ENCODE measurements at places on chromosomes 11 and 22.

- DNase-seq: peak; percentile 85
These were observed 97.3 kb upstream of the AKIP1 start for GRCh38 chr11:8813658-8814057.

- no peak for DNase-seq
These were observed 35.3 kb downstream of the AMOTL1 start for GRCh38 chr11:94803491-94803890.

DNA sequence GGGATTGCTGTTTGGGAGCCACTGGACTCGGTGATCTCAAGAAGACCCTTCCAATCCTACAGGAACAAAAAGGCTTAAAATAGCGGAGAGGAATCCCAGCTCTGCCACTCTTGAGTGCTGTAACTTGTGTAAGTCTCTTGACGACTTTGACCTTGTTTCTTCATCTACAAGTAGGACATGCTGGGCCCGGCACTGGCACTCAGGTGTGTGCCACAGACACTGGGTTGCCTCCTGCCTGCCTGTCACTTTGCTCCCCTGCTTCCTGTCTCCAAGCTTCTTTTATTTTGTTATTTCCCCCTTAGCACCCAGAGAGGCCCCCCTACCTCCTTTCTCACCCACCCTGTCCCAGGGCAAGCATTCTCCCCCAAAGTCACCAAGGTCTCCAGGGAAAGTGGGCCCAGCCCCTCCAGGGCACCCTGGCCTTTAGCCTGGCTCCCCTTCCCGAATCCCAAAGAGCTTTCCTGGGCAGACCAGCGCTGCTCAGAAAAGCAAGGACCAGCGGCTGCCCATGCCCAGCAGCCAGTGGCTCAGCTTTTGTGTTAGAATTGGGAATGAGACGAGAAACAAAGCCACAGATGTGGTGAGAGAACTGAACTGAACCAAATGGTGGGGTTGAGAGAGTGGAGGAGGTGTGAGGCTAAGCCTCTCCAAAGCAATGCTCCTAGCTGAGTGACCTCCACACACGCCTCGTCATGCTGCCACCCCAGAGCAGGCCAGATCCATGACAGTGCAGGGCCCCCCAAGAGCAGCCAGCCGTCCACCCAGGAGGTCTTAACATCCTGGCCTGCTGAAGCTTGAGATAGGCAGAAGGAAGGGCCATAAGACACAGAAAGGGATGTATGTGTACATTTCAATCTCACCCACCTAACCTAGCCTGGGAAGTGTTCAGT lies 4.5 kb downstream of the TRIM29 start:
- no peak for DNase-seq

DNA sequence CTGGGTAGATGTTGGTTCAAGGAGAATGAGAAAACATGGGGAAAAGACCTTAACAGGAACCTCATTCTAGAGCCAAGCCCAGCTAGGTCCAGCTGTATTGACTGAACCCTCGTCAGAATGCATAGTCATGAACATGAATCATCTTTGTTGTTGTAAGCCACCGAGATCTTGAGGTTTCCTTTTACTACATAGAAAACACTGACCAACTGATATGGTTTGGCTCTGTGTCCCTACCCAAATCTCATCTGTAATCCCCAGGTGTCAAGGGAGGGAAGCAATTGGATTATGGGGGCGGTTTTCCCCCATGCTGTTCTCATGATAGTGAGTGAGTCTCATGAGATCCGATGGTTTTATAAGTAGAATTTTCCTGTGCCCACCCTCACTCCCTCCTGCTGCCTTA lies 19.4 kb upstream of the PHOX2A start:
- no peak for DNase-seq

GRCh38 chr11:134331354-134332188 lies at the start of gene GLB1L2:
Gene GLB1L2, plus strand, starts transcription at chr11:134331988. Its CDS starts 74 bp downstream, at chr11:134332062.
- DNase-seq: peak; percentile 56

- DNase-seq: no peak
These were observed 23.6 kb downstream of the JRKL start for GRCh38 chr11:96413408-96413807.

DNA sequence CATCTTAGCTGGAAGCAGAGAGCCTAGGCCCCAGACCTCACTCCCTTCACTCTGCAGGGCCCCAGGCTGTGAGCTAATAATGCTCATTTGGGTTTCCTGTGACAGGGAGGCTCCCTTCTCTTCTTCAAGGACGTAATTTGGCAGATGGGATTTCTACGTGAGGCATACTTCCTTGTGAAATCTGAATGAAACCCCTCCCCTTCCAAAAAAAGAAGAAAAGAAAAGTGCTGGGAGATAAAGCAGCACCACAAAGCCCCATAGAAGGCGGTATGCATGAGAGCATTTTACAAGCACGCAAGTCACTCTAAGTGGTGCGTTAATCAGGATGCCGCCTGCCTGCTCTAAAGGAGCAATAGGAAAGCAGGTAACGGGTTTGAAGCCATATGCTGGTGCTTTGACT lies 5.7 kb downstream of the P2RX3 start:
- DNase-seq: peak; percentile 36

- DNase-seq: no peak
These were observed 24.1 kb upstream of the APLNR start for GRCh38 chr11:57260937-57261783.

DNA sequence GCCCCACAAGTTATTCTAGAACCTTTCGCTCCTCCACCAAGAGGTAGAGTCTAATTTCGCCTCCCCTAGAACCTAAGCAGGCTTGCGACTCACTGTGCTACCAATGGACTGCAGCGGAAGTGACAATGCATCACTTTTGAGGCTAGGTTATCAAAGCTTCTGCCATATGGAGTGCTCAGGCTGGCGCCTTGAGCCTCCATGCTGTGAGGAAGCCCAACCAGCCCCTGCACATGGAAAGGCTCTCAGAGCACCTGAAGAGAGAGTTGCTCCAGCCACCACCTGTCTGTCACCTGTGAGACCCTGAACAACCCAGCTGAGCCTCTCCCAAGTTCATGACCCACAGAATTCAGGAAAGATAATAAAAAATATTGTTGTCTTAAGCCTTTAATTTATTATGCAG lies 29.3 kb upstream of the CBX7 start:
- no peak for DNase-seq

- DNase-seq: no peak
These were observed 59.4 kb upstream of the NNMT start for GRCh38 chr11:114236829-114237228.

- no peak for DNase-seq
These were observed 33.6 kb downstream of the THOC5 start for GRCh38 chr22:29519996-29520395.

DNA sequence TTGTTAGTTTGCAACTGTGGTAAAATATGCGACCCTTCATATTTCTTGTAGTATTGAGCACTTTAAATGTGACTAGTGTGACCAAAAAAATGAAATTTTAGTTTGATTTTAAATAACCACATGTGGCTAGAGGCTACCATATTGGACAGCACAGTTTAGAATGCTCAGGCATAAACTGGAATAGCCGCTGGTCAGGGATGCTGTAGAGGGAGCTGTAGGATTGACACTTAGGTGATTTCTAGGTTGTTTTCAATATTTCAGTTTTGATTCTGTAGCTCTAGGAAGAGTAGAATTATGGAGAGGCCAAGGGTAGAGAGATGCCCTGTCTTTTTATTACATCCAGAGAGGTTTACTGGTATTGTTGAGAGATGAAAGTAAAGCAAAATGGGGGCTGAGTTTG lies 10.8 kb upstream of the VSIG10L2 start:
- no peak for DNase-seq
